Activated naive CD4-positive, alpha-beta T cell treated with anti-CD3 and anti-CD28 coated beads for 36 hours (primary cell): ENCODE measurements at places on chromosomes 16 and 17. TPM values are rescaled to one million over a fixed set of nuclear protein-coding genes. Genes with fewer than 3 reads are reported as not detected.

GRCh38 chr16:3098459-3099394 is at the start of gene ZSCAN10:
Gene ZSCAN10 (minus strand): TSS chr16:3099294. CDS start chr16:3092937, 6,357 bp downstream.
- no peak for DNase-seq

TPSD1 gene
- not detected for total RNA-seq

NPIPB13 gene
- 6.8 TPM for total RNA-seq

DNA sequence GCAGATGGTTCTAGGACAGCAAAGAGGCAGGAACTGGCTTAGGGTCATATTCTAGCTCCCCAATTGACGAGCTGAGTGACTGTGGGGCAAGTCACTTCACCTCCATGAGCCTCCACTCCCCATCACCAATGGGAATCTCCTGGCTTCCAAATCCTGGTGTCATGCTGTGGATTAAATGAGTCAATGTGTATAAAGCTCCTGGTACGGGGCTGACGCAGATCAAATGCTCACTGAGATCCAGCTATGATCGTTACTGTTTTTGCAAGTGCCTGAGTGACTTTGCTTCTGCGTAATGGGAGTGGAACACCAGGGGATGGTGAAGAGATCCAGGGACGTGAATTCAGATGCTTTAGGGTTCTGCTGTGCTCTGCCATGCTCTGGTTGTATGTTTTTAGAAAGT is 2.4 kb downstream of the SEC14L5 start:
- no peak for DNase-seq

GRCh38 chr17:75456039-75456416 is 407 bp upstream of the TMEM94 start:
- no peak for DNase-seq

DNA sequence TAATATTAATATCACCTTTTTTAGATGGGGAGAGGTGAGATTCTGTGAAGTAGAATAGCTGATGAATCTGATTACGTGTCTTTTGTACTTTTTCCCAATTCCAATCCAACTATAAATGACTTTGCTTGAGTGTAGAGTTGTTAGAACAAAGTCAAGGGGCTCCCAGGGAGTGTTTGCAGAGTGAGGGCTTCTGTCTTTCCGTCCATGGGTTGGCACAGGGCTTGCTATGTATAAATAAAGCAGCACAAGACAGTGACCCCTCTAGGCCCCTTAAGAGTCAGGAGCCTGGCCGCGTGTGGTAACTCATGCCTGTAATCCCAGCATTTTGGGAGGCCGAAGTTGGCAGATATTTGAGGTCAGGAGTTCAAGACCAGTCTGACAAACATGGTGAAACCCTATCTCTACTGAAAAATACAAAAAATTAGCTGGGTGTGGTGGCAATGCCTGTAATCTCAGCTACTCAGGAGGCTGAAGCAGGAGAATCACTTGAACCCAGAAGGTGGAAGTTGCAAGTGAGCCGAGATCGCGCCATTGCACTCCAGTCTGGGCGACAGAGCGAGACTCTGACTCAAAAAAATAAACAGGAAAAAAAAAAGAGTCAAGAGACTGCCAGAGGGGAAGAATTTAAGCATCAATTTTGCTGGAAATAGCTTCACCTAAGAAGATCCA is 127.9 kb upstream of the HS3ST3A1 start:
- DNase-seq, result no peak

TBC1D3G gene
- total RNA-seq, result not detected

DNA sequence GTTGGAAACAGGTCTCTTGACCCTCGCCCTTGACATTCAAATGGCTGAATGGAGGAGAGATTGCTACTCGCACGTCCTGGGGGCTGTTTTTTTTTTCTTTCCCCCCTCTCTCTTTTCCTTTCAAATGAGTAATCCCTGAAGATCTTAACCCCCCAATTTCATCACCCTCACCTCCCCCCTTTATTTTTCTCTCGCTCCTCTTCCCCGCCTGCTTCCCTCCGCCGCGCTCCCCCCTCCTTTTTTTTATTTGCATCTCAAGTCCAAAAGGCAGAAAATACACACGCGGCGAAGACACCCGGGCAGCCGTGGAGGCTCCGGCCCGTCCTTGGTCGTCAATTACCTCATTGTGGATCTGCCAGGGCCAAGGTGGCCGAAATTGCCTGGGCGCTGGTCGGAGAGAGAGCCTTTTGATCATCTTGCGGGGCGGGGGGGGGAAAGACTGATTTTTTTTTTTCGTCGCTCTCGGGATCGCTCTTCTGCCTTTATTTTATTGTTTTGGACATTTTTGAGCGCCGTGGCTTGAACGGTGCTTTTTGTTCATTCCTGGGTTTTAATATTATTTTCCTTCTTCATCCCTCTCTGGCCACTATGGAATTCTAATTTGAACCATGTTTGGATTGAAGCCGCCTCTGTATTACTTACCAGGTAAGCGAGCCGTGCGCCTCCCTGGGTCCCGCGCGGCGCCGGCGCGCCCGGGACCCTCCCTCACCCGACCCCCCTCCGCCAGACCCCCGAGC is 57.2 kb upstream of the GSE1 start:
- DNase-seq, result peak; percentile 33

DNA sequence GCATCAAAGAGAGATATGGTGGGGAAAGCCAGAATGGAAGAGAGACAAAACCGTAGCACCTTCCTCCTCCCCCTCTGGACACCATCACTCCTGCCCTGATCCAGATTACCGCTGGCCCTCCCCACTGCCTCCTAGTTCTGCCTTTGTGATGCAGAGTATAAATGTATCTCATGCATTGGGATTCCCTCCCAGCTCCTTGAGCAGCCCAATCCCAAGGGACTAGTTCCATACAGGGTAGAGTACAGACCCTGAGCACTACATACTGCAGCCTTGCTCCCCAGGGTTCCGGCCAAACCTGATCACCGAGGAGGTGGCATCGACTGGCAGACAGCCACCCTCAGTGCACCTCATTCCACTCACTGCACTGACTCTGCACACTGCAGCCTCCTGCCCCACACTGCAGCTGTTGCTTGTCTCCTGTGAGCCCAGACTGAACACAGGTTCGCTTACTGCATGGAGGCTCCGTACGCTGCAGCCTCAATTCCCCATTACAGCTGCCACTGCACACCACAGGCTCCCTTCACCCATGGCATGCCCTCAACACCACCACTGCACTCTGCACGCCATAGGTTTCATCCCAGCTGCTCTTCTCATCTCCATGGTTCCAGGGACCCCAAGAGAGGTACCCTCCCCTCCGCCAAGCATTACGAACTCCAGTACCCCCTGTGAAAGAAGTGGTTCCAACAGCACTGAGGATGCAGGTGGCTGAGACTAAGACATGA is 1.7 kb upstream of the THRA start:
- DNase-seq, result no peak

DNA sequence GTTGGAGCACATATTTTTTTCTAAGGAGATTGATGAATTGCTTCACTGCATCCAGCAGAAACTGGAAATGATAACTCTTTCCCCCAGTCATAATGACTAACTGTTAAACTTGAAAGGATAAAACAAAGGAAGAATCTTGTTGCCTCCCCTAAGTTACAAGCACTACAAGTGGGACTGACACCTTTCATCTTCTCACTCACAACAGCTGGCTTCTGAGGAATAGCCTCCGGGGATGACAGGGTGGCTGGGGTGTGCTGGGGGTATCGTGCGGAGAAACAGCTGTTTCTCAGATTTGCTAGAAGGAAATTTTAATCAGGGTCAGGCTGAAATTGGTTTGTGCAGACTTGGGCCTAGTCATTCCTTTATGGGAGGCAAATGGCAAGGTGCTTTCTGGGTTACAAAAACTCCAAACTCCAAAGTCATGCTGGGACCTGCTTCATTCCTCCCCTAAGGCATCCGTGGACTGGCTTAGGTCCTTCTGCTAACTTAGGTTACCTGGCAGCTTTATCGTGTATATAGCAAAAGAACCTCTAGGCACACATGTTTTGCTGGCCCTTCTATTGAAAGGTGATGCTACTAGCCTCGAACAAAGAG is 557.2 kb downstream of the TOX3 start:
- no peak for DNase-seq

DNA sequence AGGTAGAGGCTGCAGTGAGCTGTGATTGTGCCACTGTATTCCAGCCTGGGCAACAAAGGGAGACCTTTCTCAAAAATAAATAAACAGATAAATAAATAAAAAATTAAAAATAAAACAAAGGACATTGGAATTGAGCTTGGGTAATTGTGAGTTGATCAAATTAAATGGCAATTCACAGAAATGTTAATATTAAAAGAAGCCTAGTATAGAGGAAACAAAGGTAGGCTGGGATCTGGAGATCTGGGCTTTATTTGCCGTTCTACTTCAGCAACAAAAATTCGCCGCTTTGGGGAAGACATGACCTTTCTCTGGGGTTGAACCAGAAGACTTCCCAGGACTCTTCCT is 332 bp upstream of the VPS25 start:
- no peak for DNase-seq

GRCh38 chr17:20300436-20300934 is 166.9 kb downstream of the LGALS9B start:
- DNase-seq, result no peak

CCL1 gene
- not detected for total RNA-seq

DHODH gene
- total RNA-seq, result 18.3 TPM

GRCh38 chr16:53043986-53044601 is 8.6 kb downstream of the CHD9NB start:
- no peak for DNase-seq

CLN3 gene
- total RNA-seq, result 10.4 TPM

CLDN7 gene
- 0.40 TPM for total RNA-seq

GRCh38 chr17:70099884-70100283 is 24.9 kb downstream of the KCNJ16 start:
- no peak for DNase-seq

GRCh38 chr17:64982139-64982915 is 63.0 kb upstream of the LRRC37A3 start:
- DNase-seq, result no peak

PIGS gene
- total RNA-seq, result 34.8 TPM

GRCh38 chr16:4318967-4319366 is 3.1 kb downstream of the GLIS2 start:
- DNase-seq, result no peak

RPAIN gene
- 64.7 TPM for total RNA-seq

ATP2A3 gene
- total RNA-seq, result 76.4 TPM

DNA sequence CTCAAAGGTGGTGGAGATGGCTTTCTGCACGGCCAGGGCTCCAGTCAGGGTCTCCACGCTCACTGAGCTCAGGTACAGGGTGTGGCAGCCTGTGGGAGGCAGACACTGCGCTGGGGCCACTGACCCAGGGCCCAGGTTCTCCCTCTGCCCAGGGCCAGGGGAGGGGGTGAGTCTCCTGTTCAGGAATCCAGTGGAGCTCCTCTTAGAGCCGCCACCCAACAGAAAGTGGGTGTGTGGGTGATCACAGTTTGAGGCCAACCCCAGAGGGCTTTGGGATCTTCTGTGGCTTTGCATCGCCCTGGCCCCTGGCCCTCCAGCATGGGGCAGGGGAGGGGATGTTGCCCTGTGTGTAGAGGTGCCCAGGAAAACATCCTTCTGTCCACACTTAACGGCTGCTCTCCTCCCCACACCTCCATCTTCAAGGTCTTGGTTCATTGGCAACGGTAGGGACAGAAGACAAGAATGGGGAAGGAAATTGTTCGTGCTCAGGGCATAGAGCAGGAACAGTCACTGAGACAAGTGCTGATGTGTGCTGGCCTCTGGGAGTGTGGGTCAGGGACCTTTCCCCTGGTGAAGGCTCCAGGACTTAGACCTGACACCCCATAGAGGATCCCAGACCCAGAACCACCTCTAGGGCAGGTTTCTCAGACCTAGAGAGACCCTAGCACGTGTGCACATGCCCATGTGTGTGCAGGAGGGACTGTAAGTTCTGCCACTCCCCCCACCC is 21.5 kb downstream of the TNS4 start:
- peak; percentile 18 for DNase-seq

DNA sequence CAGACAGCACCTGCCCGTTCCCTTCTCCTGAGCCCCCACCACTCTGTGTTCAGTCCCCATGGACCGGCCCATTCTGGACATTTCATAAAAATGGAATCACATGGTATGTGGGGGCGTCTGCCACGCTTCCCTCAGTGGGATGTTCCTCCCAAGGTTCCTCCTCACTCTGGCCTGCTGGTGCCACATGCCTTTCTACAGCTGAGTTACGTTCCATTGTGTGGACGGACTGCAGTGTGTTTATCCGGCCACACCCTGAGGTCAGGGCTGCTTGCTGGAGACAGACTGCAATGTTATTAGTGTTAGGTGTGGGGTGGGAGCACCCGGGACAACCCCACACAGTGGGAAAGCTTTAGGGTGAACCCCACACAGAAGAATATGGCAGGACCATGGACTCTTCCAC is 5.9 kb upstream of the AATK start:
- no peak for DNase-seq

CBX2 gene
- total RNA-seq, result 5.8 TPM

DNA sequence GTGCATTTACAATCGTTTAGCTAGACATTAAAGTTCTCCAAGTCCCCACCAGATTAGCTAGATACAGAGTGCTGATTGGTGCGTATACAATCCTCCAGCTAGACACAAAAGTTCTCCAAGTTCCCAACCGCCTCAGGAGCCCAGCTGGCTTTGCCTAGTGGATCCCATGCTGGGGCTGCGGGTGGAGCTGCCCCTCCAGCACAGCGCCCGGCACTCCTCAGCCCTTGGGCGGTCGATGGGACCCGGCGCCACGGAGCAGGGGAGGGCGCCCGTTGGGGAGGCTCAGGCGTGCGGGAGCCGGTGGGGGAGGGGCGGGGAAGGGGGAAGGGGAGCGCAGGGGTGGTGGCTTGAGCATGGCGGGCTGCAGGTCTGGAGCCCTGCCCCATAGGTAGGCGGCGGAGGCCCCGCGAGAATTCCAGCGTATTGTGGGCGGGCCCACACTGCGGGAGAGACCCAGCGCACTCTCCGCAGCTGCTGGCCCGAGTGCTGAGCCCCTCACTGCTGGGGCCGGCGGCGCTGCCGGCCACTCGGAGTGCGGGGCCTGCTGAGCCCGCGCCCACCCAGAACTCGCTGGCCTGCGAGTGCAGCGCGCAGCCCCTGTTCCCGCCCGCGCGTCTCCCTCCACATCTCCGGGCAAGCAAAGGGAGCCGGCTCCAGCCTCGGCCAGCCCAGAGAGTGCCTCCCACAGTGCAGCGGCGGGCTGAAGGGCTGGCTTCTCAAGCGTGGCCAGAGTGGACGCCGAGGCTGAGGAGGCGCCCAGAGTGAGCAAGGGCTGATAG is 907.5 kb downstream of the CDH8 start:
- DNase-seq, result no peak

DNA sequence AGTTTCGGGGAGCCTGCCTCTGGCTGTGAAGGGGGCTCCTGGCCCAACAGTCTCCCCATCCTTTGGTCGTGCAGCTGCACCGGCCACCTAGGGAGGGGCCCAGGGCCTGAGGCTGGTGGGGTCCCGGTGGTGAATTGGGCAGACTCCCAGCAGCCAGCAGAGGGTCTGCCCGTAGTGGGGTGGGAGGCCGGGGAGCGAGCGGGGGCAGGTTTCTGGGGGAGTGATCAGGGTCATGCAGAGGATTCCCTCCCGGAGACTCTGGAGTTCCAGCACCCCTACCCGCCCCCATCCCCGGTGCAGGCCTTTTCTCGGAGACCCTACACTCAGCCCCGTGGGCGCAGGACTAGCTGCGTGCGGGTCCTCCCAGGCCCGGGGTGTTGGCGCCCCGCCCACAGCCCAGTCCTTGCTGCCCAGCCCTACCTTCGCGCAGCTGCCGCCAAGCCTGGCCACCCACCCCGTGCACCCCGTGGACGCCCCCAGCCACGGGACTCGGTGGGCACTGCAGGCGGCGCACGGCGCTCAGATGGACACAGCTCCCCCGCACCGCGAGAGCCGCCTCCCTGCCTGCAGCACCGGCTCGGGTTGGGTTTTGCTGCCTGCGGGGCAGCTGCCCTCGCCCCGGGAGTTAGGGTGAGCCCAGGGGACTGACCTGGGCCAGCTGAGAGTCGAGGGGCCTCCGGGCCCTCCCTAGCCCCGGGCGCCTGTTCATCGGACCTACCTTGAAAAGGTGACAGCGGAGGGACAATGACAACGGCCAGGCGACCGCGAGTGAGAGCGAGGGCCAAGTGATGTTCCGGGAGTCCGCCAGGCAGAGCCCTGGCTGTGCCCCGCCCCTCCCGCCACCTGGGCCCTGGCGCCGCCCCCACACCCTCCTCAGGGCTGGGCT is at the start of gene GNG13:
Gene GNG13 (minus strand): TSS at position 787 of the 886 bp plus-strand sequence. CDS start 1,657 bp downstream, outside the sequence.
- DNase-seq, result no peak
